ENCODE measurements at places on chromosomes 1 and 21. TPM values are rescaled to one million over a fixed set of nuclear protein-coding genes. Genes with fewer than 3 reads are reported as not detected.

DNA sequence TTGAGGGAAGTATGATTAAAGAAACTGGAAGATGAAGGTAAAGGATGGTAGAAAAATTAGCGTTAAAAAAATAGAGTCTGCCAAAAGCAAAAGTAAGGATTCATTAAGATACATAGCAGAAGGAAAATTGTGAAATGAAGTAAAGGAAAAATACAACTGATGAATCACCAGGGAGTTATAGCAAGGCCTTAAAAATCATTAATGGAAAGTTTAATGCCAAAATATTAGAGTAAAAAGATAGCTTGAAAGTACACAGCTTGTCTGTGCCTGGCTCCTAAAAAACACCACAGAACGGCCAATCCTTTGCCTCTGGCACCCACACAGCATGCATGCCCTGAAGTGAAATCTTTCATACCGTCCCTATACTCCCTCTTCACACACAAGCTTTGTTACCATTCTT, 66.9 kb upstream of the APOBEC4 start:
- H3K27ac ChIP-seq = peak overlapping the region; percentile 67
- no peak overlapping the region for H3K4me3 ChIP-seq
- peaks cover 11% of the 10 kb centered on the region for H3K4me1 ChIP-seq

GRCh38 chr1:31991182-31991581, 22.5 kb upstream of the KHDRBS1 start:
- no peak for DNase-seq
- no peaks in the 10 kb centered on the region for H3K27me3 ChIP-seq
- H3K4me1 ChIP-seq = no peaks in the 10 kb centered on the region
- no peak overlapping the region for H3K27ac ChIP-seq
- H3K36me3 ChIP-seq = no peaks in the 10 kb centered on the region

DNA sequence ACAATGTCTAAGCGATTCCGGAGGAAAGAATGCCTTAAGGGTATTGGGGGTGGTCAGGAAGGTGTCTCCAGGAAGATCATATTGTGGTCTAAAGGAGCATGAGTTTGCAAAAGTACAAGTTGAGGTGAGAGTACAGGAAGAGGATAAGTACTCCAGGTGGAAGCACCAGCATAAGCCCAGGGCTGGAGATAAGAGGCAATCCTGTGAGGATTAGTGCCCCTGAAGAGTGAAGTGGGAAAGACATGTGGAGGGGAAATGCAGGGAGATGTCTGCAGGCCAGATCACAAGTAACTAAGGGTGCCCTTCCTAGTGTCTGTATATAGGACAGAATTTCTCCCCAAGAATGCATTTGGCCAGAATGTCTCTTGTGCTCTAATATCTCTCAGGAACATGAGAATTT, 188.3 kb upstream of the DPT start:
- H3K4me1 ChIP-seq = peaks cover 18% of the 10 kb centered on the region
- no peaks in the 10 kb centered on the region for H3K27me3 ChIP-seq
- H3K27ac ChIP-seq = no peak overlapping the region
- no peak for DNase-seq
- H3K36me3 ChIP-seq = no peaks in the 10 kb centered on the region
- H3K4me3 ChIP-seq = no peak overlapping the region

TAS1R1 gene
- not detected for total RNA-seq

S1PR1 gene
- total RNA-seq = 26.0 TPM
